ENCODE measurements at places on chromosomes 3 and 15.

DNA sequence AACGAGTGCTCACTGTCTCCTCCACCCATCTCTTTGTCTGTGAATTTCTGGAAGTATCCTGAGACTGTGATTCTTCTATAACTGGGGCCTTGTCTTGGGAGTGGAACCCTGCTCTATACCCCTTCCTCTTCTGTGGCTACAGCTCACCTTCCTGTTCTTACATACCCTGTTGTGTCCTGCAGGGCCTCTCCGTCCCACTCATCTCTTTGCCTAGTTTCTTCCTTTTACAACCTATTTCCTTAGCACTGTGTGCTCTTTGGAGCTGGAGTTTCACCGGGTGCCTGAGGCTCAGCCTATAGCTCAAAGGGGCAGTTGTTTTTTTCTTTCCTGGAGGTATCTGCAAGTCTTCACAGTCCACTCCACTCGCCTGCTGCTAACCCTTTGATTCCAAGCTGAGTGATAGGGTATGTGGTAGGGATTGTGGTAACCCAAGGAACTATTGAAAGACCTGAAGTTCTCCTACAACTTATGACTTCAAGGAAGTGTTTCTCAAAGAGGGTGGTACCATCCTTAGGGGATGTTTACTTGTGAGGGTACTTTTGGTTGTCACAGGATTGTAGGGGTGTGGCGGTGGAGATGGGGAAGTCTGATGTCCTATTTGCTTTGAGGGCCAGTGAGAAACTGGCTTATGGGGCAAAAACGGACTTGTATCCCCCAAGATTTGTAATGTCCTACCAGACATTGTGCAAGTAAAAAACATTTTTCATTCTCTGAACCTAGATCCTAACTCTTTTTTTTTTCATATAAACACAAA is 66.6 kb upstream of the ARL8B start:
- DNase-seq: no peak

DNA sequence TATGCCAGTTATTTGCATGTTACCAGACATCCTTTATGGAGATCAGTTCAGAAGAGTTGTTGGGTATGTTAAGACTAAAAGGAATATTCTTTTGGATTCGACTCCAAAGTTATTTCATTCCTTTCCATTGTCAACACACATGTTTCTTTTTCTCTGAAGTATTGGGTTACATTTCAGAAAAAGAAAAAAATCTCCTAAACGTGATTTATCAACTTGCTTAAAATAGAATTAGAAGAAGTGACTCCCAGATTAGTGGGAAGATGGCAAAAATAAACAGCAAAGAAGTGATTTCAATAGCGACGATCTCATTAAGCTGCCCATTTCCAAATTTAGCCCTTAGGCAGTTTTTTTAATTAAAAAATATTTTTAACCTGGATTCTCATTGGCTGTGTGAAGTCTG is 85.4 kb downstream of the TIGIT start:
- DNase-seq: no peak

DNA sequence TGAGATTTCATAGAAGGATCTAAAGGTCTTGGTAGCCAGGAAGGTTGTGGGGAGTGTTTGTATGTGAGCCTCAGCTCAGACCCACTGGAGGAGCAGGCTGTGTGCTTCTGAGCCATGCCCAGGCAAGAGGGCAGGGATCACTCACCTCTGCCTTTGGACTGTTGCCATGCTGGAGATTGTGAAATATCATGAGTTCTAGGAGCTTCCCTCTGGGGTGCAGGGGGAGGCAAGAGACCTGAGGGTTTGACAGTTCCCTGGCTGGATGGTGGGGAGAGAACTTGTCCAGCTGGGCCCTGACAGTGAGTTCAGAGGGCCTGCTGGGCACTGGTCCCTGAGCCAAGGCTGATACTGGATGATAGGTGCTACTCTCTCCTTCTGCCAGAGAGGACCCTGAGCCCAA is 6.0 kb downstream of the SLC6A1 start:
- DNase-seq: no peak

- no peak for DNase-seq
These were observed 72.3 kb downstream of the CD200R1L start for GRCh38 chr3:112774293-112774926.

DNA sequence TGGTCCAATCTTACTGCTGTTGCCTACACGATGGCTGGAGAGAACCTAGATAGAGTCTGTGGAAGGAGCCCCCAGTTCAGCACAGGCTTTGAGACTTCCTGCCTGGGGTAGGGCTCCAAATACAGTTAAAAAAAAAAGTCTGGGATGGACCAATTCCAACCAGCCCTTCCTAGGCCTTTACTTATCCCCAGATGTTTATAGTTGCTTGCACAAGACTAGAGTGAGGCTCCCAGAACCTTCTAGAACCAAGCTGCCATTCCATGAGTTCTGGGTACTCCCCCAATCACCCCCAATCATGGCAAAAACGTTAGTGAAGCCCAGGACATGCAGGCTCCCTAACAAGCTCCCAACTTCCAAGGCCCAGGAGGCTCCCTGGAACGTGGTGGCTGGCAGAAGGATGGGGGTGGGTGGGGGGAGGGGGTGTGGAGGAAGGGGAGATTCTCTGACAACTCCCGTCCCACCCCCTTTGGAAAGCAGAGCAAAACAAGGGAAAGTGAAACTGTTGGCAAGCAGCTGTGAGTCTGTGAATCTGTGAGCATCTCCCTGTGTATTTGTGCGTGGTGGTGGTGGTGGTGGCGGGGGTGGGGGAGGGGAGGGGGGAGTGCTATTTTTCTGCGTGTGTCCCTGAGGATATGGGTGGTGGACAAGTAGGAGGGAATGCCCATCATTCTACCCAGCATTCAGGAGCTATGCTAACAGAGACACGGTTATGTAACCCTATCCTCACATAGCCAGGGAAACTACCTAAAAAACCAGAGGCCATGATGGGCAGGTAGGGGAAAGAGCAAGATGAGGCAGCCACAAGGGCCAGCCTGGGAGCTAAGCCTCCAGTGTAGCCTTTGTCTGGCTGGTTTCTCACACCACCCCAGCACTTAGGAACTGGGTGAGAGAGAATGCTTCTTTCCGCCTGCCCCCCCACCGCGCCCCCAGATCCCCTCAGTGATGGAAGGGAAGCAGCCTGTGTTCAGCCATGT is 2.0 kb downstream of the MST1R start:
- no peak for DNase-seq

DNA sequence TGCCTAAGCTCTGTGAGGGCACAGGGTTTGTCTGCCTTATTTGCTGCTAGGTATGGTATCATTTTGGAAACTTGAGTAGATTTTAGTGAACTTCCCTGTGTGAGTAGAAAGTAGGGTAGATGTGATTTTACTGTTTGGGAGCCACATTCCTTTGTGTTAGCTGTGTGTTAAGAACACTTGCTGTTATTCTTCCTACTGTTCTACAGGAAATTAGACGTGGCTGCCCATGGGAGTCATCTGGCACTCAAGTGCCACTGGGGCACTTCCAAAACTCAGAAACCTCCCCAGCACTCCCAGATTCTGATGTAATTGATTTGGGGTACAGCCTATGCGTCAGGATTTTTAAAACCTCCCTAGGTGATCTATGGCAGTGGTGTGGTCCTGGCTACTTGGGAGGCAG is 369.9 kb upstream of the C2CD4B start:
- DNase-seq: no peak

- no peak for DNase-seq
These were observed 263.2 kb upstream of the C2CD4B start for GRCh38 chr15:62428259-62428658.

DNA sequence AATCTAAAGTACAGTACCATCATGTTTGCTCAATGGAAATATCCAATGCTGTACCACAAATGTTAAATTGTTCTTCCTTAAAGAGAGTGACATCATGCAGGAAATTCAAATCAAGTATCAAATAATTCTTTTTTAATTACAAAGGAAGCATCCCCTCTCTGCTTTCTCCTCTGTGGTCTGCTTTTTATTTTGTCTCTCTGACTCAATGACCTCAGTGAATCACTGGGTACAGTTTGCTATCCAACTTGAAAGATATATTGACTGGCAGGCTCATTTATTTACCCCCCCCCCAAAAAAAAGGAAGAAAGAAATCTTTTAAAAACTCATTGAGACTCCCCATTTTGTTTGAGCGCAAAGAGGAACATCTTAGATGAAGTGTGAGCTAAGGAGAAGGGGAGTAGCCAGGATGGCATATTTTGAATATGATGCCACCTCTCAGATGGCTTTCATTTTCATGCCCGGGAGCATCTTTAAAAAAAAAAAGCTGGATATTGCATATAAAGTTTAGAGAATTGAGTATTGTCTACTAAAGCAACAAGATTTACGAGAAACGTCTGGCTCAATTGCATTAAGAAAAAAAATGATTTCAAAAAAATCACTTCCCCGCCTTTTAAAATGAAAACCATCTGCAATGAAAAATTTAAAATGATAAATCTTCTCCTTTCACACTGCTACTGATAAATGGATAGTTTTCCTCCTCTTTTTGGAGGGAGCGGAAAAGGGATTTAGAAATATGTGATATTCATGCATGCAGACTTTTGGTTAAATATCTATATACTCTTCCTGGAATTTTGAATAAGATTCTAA is 307.1 kb upstream of the DPH6 start:
- no peak for DNase-seq

DNA sequence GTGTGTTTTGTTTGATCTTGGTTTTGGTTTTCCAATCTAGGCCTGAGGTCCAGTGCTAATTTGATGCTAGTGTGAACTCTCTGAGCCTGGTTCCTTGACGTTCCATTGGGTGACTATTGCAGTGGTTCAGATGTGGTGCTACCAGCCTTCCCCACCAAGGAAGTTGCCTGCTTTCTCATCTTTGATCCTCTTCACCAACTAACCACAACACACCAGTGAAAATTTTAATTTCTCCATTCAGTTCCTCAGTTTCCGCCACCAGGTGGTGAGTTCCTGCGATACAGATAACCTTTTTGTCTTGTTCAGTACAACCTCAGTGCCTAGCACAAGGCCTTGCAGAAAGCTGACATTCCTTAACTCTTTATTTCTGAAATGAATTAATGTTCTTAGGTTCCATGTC is 337.4 kb upstream of the TPRG1 start:
- DNase-seq: no peak

GRCh38 chr3:10996345-10997013 is 3.9 kb downstream of the SLC6A1 start:
- no peak for DNase-seq

- no peak for DNase-seq
These were observed 54.2 kb downstream of the GRIP2 start for GRCh38 chr3:14485981-14486380.

DNA sequence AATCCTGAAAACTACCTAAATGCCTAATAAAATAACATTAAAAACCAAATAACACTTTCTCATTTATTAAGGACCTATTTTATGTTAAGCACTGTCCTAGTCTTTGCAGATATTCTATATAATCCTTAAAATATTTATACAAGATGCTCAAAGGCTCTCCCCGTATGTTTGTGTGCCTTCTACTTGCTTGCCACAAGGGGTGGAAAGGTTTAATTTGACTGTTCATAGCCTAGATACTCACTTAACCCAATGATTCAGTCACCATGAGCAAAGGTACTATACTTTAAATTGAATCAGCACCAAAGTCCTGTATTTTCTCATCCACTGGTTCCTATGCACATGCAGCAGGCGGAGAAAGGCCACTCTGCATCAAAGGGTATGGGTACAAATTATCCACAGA is 32.0 kb downstream of the LSAMP start:
- DNase-seq: no peak

DNA sequence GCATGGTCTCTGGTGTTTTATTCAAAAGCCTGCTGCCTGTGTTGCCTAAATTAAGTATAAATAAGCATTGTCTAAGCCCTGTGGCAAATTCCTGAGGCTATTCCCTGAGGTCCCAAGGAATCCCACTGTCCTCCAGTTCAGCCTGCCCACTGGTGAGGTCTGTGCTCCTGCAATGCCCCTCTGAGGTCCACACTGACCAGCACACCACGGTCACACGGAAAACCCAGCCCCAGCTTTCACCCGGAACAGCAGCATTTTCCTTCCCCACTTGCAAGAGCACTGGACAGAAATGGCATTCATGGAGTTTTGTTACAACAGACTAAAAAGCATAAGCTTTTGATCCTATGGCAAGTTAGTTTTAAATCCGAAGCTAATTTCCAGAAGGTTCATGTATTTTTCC is 234.0 kb downstream of the KLF13 start:
- no peak for DNase-seq

- DNase-seq: no peak
These were observed 5.6 kb downstream of the GALNT15 start for GRCh38 chr3:16179771-16180736.

GRCh38 chr3:74041068-74041675 is 416.4 kb upstream of the PDZRN3 start:
- DNase-seq: no peak

- no peak for DNase-seq
These were observed 178.3 kb downstream of the SUCNR1 start for GRCh38 chr3:152051501-152052404.

- DNase-seq: no peak
These were observed 1.3 kb downstream of the FSD2 start for GRCh38 chr15:82804575-82804949.

DNA sequence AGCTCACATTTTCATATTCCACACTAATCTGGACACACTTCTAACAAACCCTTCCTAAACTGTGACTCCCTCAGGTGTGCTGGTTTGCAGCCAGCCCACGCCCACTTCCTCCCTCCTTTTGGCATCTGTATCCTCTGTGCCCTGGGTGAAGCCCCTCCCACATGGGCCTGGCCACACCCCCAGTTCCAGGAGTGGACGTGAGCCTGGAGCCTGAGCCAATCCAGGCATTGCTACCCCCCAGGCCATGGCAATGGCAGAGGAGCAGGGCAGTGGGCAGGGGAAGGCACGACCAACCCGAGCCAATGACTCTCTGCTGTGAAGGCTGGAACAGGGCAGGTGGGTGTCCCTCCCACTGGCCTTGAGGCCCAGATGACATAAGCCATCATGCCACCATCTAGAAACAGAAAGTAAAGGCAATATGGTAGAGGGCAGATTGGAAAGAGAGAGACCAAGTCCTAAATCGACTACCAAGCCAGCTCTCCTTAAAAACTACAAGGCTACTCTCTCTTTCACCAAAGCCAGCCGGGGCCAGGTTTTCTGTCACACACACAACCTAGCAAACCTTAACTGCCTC is 18.6 kb downstream of the FAM174B start:
- no peak for DNase-seq

- DNase-seq: peak; percentile 13
These were observed 92.8 kb downstream of the DUT start for GRCh38 chr15:48423896-48424475.

- no peak for DNase-seq
These were observed 183.6 kb downstream of the ATP10A start for GRCh38 chr15:25679492-25679891.

- no peak for DNase-seq
These were observed 31.6 kb downstream of the MLH1 start for GRCh38 chr3:37024820-37025405.

GRCh38 chr15:101210466-101210865 is 41.4 kb downstream of the CHSY1 start:
- DNase-seq: no peak

GRCh38 chr15:74040109-74040850 is 42.1 kb downstream of the GOLGA6A start:
- peak; percentile 41 for DNase-seq

GRCh38 chr3:79011821-79012529 is 755.8 kb downstream of the ROBO1 start:
- DNase-seq: no peak

- no peak for DNase-seq
These were observed 63.3 kb downstream of the ULK4 start for GRCh38 chr3:41898631-41899030.
